Peyer's patch (tissue), 4 donors: ENCODE measurements at places on chromosomes 3 and 15. TPM values are rescaled to one million over a fixed set of nuclear protein-coding genes. Genes with fewer than 3 reads are reported as not detected.

GRCh38 chr3:11591391-11592282 is 52.1 kb downstream of the VGLL4 start:
- H3K27ac ChIP-seq = peak overlapping the region; percentile 49
- H3K36me3 ChIP-seq = no peaks in the 10 kb centered on the region
- peaks cover 51% of the 10 kb centered on the region for H3K4me1 ChIP-seq
- H3K4me3 ChIP-seq = no peak overlapping the region

DNA sequence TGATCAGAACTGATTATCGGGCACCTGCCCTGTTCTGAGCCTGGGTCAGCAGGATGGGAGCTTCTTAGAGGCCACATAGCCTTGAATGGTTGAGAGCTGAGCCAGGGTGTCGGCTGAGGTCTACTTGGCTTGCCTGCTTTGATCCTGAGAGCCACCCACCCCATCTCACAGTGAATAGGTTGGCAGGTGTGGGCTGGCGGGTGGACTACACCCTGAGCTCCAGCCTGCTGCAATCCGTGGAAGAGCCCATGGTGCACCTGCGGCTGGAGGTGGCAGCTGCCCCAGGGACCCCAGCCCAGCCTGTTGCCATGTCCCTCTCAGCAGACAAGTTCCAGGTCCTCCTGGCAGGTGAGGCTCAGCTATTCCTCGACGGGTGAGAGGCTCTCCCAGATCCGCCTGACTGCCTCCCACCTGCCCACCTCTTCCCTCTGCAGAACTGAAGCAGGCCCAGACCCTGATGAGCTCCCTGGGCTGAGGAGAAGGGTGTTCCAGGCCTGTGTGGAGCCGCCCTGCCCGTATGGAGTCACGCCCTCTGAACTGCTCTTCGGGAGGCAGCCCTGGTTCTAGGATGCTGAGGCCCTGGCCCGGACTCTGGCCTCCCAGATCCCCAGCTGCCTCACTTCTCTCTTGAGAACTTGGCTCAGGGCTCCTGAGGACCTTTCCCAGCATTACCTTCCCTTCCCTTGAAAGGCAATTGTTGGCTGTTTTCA is 3.8 kb downstream of the COMMD4 start:
- no peaks in the 10 kb centered on the region for H3K4me1 ChIP-seq
- no peak overlapping the region for H3K27ac ChIP-seq
- no peak for DNase-seq
- no peak overlapping the region for H3K4me3 ChIP-seq
- no peaks in the 10 kb centered on the region for H3K36me3 ChIP-seq

Gene TYRO3
- total RNA-seq = 9.1 TPM

Gene CPOX
- 16.8 TPM for total RNA-seq

GRCh38 chr15:27358751-27359434 is 387.9 kb downstream of the GABRG3 start:
- no peaks in the 10 kb centered on the region for H3K27me3 ChIP-seq
- no peak overlapping the region for H3K27ac ChIP-seq
- H3K4me3 ChIP-seq = no peak overlapping the region
- H3K4me1 ChIP-seq = no peaks in the 10 kb centered on the region
- DNase-seq = no peak

GRCh38 chr3:2950159-2950558 is 160.0 kb downstream of the IL5RA start:
- no peaks in the 10 kb centered on the region for H3K4me1 ChIP-seq
- no peaks in the 10 kb centered on the region for H3K36me3 ChIP-seq
- no peak overlapping the region for H3K4me3 ChIP-seq
- no peaks in the 10 kb centered on the region for H3K27me3 ChIP-seq
